ENCODE measurements at places on chromosomes 6 and 20. TPM values are rescaled to one million over a fixed set of nuclear protein-coding genes. Genes with fewer than 3 reads are reported as not detected.

The PDYN gene
- not detected for total RNA-seq

The SH3BGRL2 gene
- total RNA-seq, result 0.63 TPM

The SLC29A1 gene
- total RNA-seq, result 28.0 TPM

- H3K4me3 ChIP-seq, result no peak overlapping the region
- no peak for DNase-seq
- no peak overlapping the region for H3K27ac ChIP-seq
- no peaks in the 10 kb centered on the region for H3K36me3 ChIP-seq
- H3K27me3 ChIP-seq, result no peaks in the 10 kb centered on the region
- no peaks in the 10 kb centered on the region for H3K4me1 ChIP-seq
These were observed 678.1 kb upstream of the ID4 start for GRCh38 chr6:19159089-19159488.

DNA sequence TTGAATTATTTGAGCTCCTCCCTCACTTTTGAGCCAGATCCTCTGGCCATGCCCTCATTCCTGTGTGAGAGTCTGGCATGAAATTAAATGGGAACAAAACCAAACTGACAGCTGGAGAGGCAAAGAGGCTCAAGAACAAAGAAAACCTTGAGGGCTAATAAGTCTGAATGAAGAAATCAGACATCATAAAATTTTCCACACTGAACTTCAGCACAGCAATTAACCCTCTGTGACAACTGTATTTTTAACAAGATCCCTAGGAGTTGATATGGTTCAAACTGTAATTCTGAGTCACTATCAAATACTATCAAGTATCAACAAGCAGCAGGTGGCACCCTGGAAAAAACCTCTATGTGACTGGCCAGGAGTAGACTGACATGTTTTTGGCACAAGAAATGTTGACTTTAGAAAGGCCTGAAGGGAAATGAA is 109.4 kb upstream of the EMILIN3 start:
- no peak overlapping the region for H3K27ac ChIP-seq
- no peak for DNase-seq
- no peak overlapping the region for H3K4me3 ChIP-seq
- H3K36me3 ChIP-seq, result peaks cover 12% of the 10 kb centered on the region

GRCh38 chr6:52535711-52536423 is 41.0 kb downstream of the TRAM2 start:
- no peak for DNase-seq
- H3K27ac ChIP-seq, result no peak overlapping the region
- H3K27me3 ChIP-seq, result no peaks in the 10 kb centered on the region
- H3K36me3 ChIP-seq, result no peaks in the 10 kb centered on the region
- no peak overlapping the region for H3K4me3 ChIP-seq
- H3K4me1 ChIP-seq, result peaks cover 47% of the 10 kb centered on the region

DNA sequence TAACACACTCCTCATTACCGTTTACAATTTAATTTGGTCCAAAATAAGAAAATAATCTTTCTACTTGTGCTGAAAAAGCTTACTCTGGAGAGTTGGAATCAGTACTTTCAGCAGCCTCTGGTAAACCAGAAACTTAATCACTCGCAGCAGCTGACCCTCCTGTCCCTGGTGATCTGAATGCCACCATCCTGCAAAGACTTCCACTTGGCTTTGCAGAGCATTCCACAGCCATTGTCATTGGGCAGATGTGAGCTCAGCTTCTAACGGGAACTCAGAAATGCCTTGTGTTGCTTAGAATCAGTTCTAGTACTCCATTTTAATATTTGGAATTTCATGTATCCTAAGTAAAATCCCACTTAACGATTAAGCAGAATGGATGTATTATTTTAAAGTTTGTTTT is 59.7 kb downstream of the PHACTR1 start:
- H3K36me3 ChIP-seq, result no peaks in the 10 kb centered on the region
- H3K27me3 ChIP-seq, result peaks cover 6% of the 10 kb centered on the region
- DNase-seq, result no peak
- H3K27ac ChIP-seq, result no peak overlapping the region
- no peaks in the 10 kb centered on the region for H3K4me1 ChIP-seq

- H3K36me3 ChIP-seq, result no peaks in the 10 kb centered on the region
- H3K27ac ChIP-seq, result no peak overlapping the region
- H3K27me3 ChIP-seq, result no peaks in the 10 kb centered on the region
- H3K4me3 ChIP-seq, result no peak overlapping the region
- no peaks in the 10 kb centered on the region for H3K4me1 ChIP-seq
These were observed 440.6 kb upstream of the EPHA7 start for GRCh38 chr6:93859971-93860370.

DNA sequence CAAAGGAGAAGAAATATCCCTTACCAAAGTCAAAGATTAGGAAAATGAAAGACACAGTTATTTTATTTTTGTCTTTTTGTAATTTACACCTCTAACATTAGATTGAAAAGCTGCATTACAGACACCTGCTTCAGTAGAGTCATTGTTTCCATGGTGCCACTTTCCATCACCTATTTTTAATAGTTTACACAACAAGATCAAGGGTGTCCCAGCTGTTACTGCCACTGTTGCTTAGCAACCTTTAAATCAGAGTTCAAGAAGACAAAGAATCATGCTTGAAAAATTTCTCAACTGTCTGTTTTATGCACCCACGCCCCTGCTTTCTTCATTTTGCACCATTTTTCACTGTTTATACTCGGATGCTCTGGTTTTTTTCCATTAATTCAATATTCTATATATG is 668.2 kb upstream of the GJE1 start:
- peaks cover 12% of the 10 kb centered on the region for H3K4me1 ChIP-seq
- peak overlapping the region; percentile 60 for H3K27ac ChIP-seq
- no peaks in the 10 kb centered on the region for H3K27me3 ChIP-seq
- no peak for DNase-seq
- H3K4me3 ChIP-seq, result no peak overlapping the region

DNA sequence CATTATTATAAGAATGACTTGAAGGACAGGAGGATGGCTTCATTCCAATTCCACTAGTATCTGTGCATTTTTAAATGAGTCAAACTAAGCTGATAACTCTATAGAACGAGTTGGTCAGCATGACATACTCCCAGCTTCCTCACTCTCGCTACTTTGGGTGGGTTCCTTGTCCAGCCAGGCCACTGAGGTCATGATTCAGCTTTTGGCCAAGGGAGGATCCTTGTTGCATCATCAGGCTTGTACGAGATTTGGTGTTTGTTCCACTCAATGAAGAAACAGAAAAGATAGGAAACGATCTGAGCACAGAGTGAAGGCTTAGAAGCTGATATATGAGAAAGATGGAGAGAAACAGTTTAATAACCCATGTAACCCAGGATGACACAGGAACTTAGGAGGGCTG is 19.8 kb downstream of the NEDD9 start:
- no peak overlapping the region for H3K4me3 ChIP-seq
- no peak for DNase-seq
- peaks cover 8% of the 10 kb centered on the region for H3K36me3 ChIP-seq
- H3K27ac ChIP-seq, result peak overlapping the region; percentile 1

DNA sequence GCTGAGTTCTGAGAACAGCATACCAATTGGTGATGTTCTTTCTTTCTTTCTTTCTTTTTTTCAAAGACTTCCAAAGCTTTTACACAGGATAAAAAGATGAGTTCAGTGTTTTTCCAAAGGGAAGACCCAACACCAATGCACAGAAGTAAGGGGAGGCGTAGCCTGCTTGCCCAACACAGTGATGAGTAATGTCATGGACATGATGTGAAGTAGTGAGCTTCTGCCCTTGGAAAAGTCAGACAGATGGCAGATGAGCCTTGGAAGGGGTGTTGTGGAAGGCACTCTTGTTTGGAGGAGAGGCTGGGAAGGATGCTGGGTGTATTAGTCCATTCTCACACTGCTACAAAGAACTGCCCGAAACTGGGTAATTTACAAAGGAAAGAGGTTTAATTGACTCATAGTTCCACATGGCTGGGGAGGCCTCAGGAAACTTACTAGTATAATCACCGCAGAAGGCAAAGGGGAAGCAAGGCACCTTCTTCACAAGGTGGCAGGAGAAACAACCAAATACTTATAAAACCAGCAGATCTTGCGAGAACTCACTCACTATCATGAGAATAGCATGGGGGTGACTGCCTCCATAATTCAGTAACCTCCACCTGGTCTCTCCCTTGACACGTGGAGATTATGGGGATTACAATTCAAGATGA is 12.6 kb downstream of the LRP11 start:
- no peak overlapping the region for H3K27ac ChIP-seq
- H3K4me1 ChIP-seq, result peaks cover 26% of the 10 kb centered on the region
- H3K27me3 ChIP-seq, result peaks cover 18% of the 10 kb centered on the region
- H3K36me3 ChIP-seq, result no peaks in the 10 kb centered on the region
- H3K4me3 ChIP-seq, result no peak overlapping the region
